ENCODE measurements at places on chromosomes 2 and 18.
A peak's percentile ranks its signal among the peaks of the same experiment; 100 is the strongest.

GRCh38 chr2:32262105-32262504 is 2.6 kb downstream of the NLRC4 start:
- DNase-seq, result no peak

GRCh38 chr2:64212346-64212745 is 68.1 kb upstream of the PELI1 start:
- peak; percentile 57 for DNase-seq

- peak; percentile 85 for DNase-seq
Measured at GRCh38 chr2:149586063-149586462, 1.5 kb downstream of the MMADHC start.

- no peak for DNase-seq
Measured at GRCh38 chr2:184654945-184655344, 56.6 kb downstream of the ZNF804A start.

- no peak for DNase-seq
Measured at GRCh38 chr2:80638783-80639182, 334.2 kb upstream of the LRRTM1 start.

GRCh38 chr2:156526950-156527636 is 90.9 kb downstream of the GPD2 start:
- no peak for DNase-seq

DNA sequence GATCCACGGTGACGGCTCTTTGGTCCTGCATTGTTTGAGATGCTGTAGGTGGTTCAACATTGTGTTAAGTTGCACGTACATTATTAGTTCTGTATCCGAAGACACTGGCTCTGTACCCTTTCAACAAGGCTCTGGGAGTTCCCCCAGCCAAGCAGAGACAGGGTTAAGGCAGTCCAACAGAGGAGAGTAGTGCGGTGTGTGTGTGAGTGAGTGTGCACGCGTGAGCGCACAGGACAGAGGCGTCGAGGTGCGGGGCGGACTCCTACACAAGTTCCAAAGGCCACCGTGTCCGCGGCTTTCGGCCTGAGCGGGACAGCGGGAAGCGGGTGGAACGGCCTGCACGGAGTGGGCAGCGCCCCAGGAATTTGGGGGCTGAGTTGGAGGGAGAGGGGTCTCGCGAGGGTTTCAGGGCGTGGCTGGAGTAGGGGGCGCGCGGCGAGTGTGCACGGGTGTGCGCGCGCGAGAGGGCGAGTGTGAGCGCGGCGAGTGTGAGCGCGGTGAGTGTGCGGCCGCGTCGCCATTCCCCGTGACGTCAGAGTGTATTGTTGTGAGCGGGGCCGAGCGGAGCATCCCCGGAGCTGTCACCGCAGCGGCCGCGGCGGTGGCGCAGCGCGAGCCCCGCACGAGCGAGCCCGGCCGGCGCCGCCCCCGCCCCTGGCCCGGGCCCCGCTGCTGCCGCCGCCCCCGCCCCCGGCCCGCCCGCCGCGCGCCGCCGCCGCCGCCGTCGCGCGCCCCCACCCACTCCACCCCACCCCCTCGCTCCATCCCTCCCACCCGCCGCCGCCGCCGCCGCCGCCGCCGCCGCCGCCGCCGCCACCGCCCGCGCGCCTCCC is at the start of gene ASXL3:
TSS of gene ASXL3 (plus strand) at position 535 of the 833 bp plus-strand sequence. CDS start 413 bp downstream, outside the sequence.
- DNase-seq, result no peak

GRCh38 chr2:174656676-174657176 is 59.1 kb upstream of the WIPF1 start:
- no peak for DNase-seq

DNA sequence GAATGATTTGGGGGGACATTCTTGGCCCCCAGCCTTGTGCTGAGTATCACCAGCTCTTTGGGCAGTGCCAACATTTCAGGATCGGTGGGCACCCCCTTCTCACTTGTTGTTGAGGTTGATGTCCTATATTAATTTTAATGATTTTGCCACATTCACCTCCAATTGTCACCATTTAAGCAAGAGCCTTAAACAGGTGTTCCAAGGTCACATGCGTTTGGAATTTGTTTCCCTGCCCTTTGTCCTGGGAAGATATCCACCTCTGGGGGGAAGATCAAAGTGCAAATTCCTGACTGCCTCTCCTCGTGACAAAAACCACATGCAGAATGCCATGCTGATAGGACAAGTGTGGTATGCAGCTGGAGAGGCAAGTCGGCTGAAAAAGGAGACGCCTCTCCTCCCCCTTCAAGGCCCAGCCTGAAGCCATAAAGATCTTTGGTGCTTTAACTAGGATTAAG is 72.5 kb upstream of the ID2 start:
- no peak for DNase-seq

DNA sequence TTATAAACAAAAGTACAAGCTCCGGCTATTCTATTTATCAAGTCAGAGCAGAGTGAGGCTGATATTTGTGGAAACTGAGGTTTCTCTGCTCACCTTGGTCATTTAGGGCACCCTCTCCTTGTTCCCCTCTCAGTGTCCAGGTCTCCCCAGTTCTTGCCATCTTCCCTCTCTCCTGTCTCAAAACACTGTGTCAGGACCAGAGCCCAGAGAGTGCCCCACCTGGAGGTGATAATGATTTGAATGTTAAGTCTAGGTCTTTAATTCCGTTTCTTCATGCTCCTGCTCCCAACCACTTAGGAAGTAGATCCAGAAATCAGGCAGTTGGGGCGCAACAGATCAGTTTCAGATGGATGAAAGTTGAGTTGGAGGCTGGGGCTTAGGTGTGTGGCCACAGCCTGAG is 9.2 kb upstream of the ADCY3 start:
- DNase-seq, result no peak

DNA sequence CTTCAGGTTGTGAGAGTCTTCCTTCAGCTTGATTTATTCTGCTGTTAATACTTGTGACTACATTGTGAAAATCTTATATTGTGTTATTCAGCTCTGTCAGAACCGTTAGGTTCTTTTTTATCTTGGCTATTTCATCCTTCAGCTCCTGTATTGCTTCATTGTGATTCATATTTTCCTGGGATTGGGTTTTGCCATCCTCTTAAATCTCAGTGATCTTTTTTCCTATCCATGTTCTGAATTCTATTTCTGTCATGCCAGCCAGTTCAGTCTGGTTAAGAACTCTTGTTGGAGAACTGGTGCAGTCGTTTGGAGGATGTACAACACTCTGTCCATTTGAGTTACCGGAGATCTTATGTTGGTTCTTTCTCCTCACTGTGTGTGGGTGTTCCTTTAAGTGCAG is 19.1 kb downstream of the MSTN start:
- DNase-seq, result no peak

GRCh38 chr2:191676790-191677645 is 918 bp upstream of the NABP1 start:
- peak; percentile 64 for DNase-seq

DNA sequence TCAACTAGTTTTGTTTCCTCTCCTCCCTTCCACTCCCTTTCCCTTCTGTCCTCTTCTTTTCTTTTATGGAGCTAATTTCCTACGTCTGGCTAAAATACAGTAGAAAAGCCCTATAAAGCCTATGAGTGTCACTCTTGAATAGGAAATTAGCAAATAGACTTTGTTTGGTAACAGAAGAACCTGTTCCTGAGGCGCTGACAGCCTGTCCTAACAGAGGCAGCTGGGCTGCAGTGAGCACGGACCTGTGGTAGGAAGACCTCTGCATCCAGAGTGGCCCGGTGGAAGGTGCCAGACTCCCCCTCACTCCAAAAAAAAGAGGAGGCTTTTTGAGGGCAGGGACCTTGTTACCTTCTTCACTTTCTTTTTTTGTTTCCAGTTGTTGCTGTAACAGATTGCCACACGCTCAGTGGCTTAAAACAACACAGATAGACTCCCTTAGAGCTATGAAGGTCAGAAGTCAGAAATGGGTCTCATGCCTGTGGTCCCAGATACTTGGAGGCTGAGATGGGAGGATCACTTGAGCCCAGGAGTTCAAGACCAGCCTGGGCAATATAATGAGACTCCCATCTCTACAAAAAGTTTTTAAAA is 81.2 kb upstream of the TXNDC2 start:
- no peak for DNase-seq

DNA sequence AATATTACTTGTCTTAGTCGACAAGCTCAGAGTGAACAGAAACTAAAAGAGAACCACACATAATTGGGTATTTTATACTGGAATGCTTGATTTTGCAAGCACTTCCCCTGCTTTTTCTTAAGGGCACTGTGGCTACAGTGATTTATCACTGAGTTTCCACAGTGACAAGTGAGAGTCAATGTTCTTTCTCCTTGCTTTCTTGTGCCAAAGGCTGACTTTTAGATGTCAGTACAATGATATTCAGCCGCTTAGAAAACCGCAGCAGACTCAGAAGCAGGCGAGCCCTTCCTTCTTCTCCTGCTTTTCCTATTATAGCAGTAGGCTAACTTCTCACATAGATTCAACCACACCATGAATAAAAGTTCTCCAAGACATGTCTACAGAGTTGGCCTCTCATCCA is 1603.6 kb upstream of the NXPH2 start:
- no peak for DNase-seq

DNA sequence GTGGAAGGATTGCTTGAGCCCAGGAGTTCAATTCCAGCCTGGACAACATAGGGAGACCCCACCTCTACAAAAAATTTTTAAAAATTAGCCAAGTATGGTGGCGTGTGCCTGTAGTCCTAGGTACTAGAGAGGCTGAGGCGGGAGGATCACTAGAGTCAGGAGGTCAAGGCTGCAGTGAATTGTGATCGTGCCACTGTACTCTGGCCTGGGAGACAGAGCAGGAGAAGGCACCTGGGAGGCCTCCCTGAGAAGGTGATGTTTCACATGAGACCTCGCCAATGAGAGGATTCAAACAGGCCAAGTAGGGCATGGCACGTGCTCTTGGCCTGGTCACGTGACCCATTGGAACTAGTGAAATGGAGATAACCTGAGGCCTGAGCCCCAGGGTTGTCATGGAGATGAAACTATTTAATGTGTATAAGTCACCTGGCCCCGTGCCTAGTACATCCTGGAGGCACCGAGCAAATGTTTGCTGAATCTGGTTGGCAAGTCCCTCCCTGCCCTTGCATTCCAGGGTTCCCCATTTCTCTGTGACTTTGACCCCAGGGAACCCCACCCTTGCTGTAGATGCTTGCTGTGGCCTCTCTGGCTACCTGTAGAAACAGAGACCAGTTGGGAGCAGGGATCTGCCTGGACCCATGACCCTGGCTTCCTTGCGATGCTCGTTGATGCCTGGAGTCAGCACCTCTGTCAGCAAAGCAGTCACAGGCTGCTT is 26.1 kb upstream of the ROCK2 start:
- no peak for DNase-seq

DNA sequence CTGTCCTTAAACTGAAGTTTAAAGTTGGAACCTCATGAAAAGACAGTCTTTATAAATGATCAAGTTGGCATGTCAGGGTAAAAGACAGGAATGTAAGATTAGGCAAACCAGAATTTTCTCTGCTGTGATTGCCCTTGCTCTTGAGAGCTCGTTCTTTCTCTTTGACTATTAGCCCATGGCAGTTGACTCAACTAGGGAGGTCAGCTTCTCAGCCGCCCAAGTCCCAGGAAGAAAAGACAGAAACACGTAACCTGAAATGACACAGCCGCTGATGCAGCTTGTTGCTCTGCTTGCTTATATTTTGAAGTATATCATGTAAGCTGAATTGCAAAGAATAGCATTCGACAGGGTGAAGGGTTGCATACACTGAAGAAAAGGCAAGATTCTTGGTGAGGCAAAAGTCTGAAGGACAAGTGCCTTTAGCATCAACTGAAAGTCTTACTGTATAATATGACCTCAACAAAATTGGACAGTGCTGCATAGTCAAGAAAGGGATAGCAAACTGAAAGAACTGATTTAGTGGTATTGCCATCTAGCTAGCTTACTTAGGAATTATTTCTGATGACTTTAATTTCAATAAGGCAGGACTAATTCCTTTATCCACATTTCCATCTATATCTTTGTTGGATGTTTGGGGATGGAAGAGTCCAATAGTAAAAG is 54.7 kb downstream of the ARHGAP15 start:
- DNase-seq, result no peak

DNA sequence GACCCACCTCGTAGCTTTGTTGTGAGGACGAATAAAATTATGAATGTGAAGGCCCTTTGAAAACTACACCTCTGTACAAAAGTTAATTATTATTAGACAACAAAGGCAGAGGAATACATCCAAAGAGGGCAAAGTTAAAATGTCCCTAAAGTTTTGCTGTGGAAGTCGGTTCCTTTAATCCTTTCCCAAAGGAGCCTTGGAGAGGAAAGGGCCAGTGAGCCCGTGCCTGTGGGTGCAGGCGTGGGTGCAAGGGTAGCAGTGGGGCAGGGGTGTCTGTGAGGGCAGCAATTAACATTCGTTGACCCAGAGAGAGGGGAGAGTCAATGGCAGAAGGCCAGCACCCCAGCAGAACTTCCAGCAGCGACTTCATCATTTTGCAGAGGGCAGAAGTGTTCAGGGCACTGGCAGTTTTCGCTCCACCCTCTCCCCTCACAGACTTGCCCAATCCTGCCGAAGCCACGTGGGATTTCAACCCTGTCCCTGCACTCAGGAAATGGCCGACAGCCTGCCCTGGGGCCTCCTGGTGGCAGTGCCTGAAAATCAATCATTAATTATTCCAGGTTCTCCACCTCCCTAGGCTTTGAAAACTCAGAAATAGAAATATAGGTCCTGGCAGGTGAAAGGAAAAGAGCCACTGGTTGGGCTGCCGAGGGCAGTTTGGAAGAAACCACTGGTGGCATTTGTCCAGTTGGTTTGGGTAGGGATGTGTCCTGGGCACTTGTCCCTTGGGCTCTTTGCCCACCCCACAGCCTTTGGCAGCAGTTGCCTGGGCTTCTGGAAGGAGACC is 4.2 kb upstream of the PAX8 start:
- peak; percentile 7 for DNase-seq

GRCh38 chr18:3037423-3037915 is 24.5 kb upstream of the LPIN2 start:
- peak; percentile 29 for DNase-seq

GRCh38 chr18:52829876-52830405 is 489.9 kb downstream of the DCC start:
- DNase-seq, result no peak

- DNase-seq, result no peak
Measured at GRCh38 chr2:59779571-59779970, 773.9 kb downstream of the BCL11A start.

DNA sequence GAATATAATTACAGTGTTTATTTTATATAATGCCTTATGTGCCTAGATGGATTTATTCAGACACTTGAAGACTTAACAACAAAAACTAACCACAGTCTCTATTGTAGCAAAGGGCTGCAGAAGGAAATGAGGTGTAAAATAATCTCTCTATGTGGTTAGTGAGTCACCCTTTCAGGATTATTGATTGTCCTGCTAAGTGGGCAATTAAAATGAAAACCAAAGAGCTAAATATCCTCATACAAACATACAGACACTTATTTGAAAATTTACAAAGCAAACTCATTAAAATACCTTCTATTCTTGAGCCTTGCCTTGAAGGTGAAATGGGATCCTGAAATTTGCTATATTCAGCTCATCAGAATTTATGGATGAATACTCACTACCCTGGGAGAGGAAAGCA is 27.7 kb upstream of the DCC start:
- no peak for DNase-seq

- no peak for DNase-seq
Measured at GRCh38 chr2:70475266-70475665, 78.4 kb downstream of the TGFA start.

- DNase-seq, result no peak
Measured at GRCh38 chr2:145543856-145544255, 1023.9 kb upstream of the ZEB2 start.

GRCh38 chr18:58552057-58552461 is 76.8 kb downstream of the ALPK2 start:
- DNase-seq, result no peak
